CD4-positive, alpha-beta T cell treated with Interferon alpha-2 for 1 hour (primary cell): ENCODE measurements at places on chromosomes 16 and 17.

- DNase-seq: no peak
These were observed 3.4 kb upstream of the DPEP1 start for GRCh38 chr16:89610108-89610453.

GRCh38 chr17:61753696-61754095, 109.6 kb downstream of the BRIP1 start:
- DNase-seq: no peak

GRCh38 chr16:27242398-27242797, 26.2 kb downstream of the NSMCE1 start:
- no peak for DNase-seq

DNA sequence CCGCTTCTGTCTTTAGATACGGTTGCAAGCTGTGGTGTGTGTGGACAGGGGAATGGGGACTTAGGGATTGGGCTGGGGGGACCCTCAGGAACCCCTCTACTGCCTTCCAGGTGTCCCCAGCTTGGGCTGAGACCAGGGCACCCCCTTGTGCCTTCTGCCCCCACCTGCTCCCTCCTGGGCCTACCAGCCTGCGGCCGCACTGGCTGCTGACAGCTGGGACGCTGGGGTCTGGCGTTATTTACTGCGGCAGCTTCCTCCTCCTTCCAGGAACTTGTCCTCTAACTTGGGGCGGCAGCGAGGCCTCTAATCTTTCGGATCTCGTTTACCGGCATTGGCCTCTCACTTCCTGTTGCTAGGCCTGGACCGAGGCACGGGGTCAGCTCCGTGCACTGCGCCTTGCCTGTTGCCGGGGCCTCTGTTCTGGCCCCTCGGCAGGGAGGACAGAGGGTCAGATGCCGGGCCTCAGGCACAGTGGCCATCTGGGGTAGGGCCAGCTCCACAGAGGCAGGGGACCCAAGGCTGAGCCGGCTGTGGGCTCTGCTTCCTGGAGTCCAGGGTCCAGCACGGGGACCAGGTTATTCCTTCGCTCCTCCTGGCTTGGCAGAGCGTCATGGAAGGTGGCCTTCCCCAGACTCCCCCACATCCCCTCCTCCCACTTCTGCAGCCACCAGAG, 31.8 kb downstream of the TMEM235 start:
- peak; percentile 39 for DNase-seq

GRCh38 chr16:55016515-55016914, 85.8 kb downstream of the IRX5 start:
- DNase-seq: no peak

GRCh38 chr17:4098521-4099209, 44.2 kb downstream of the ZZEF1 start:
- no peak for DNase-seq

DNA sequence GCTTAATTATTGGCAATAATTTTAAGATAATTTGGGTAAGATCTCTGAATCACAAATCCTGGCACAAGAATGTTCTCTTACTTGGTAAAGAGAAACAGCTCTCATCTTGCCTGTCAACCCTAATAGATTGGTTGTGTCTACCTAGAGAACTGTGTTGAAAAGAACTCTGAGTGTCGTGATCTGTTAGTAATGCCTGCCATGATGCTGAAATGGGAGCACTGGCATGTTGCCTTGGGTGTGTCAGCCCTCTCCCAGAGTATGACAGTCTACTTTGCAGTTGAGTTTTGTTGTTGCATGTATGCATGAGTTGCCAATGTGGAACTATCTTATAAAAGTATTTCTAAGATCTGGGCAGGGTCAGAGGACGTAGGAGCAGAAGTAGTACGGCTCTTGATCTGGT, 221.4 kb downstream of the MAF start:
- no peak for DNase-seq

DNA sequence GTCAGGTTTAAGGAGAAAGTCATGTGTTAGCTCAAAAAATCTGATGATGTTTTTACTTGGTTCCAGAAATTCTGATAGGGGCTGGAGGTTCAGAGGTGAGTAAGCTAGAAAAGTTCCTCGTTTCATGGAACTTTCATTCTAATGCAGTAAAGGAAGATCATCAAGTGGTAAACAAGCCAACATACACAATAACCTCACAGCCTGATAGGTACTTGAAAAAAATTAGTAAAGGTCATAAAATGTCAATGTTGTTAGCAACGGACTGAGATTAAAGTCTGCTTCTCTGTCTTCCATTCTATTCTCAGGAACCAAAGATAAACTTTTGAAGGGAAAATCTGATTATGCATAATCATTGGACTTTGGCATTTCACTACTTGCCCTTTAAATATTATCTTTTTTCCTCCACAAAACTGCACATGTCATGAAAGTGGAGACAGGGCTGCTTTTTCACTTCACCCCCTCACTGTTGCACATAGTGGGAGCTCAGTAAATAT, 165.4 kb upstream of the MAF start:
- no peak for DNase-seq

DNA sequence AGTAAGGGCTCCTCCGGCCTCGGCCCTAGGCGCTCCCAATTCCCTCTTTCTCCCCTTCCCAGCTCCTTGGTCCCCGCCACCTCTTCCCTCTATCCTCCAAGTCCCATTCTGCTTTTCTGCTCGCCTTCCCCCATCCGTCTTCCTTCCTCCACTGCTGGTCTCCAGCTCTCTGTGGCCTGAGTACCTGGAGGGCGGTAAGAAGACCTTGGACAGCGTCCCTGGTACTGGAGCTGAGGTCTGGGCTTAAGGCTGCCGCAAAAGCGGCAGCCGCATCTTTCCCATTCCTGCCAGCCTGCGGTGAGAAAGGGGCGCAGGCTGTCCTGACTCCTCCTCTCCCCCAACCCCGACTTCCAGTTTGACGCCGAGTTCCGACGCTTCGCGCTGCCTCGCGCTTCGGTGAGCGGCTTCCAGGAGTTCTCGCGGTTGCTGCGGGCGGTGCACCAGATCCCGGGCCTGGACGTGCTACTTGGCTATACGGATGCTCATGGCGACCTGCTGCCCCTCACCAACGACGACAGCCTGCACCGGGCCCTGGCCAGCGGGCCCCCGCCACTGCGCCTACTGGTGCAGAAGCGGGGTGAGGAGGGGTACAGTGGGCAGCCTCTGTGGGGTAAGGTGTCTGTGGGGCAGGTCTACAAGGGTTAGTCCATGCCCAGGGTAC, 471 bp downstream of the PARD6A start:
- DNase-seq: no peak

DNA sequence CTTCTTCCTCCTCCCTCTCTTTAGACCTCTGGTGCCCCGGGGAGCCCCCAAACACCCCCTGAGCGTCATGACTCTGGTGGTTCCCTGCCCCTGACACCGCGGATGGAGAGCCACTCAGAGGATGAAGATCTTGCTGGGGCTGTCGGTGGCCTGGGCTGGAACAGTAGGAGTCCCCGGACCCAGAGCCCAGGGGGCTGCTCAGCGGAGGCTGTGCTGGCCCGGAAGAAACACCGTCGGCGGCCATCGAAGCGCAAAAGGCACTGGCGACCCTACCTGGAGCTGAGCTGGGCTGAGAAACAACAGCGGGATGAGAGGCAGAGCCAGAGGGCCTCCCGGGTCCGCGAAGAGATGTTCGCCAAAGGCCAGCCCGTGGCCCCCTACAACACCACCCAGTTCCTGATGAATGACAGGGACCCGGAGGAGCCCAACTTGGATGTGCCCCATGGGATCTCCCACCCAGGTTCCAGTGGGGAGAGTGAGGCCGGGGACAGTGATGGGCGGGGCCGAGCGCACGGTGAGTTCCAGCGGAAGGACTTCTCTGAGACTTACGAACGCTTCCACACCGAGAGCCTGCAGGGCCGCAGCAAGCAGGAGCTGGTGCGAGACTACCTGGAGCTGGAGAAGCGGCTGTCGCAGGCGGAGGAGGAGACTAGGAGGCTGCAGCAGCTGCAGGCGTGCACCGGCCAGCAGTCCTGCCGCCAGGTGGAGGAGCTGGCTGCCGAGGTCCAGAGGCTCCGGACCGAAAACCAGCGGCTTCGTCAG, 7.5 kb downstream of the HEXIM2 start:
- DNase-seq: no peak

DNA sequence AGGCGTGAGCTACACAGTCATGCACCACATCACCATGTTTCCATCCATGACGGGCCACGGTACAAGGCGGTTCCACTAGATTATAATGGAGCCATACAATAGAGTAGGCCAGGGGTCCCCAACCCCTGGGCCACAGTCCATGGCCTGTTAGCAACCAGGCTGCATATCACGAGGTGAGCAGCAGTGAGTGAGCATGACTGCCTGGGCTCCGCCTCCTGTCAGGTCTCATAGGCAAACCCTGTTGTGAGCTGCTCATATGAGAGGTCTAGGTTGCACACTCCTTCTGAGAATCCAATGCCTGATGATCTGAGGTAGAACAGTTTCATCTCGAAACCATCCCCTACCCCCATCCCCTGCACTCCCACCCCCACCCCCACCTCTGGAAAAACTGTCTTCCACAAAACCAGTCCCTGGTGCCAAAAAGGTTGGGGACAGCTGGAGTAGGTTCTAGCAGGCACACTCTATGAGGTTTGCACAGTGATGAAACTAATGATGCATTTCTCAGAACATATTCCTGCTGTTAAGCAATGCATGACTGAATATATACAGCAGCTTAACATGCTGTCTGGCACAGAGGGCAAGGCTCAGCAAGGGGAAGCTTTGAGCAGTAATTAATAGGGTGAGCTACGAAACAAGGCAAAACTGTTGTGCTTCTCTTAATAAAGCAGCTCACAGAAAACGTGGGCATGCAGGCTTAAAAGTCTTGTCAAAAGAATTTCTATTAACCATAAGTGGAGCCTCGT, 108.0 kb downstream of the VPS53 start:
- DNase-seq: no peak

DNA sequence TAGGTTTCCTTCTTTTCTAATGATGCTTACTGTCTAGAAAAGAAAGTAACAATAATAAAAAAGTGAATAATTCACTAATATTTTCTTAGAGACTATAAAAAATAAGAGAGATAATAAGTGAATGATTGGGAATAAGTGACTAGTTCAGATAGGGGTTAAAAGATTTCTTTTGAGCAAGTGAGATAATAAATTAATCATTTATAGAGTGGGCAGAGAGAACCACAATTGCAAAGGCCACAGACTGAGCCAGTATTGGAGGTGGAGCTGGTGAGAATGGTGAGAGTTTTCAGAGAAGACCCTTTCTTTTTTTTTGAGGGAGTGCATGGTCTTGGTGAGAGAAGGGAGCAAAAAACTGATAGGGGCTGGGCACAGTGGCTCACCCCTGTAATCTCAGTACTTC, 159.1 kb upstream of the SALL1 start:
- no peak for DNase-seq

- DNase-seq: no peak
These were observed 306.0 kb upstream of the RBFOX1 start for GRCh38 chr16:7026639-7027038.

DNA sequence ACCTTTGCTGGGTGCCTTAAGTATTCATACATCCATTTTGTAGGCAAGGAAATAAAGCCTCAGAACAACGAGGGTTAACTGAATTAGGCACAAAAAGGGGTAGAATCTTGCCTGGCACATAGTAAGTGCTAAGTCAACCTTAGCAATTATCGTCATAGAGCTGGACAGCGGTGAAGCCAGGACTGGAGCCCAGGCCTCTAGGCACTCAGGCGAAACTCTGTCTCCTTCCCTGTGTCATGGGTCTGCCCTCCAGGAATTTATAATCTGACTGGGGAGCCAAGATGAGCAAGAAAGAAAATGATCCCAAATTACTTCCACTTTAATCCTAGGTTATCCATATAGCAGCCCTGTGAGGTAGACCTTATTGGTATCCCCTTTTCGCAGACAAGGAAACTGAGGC, 61.4 kb downstream of the KATNIP start:
- no peak for DNase-seq

DNA sequence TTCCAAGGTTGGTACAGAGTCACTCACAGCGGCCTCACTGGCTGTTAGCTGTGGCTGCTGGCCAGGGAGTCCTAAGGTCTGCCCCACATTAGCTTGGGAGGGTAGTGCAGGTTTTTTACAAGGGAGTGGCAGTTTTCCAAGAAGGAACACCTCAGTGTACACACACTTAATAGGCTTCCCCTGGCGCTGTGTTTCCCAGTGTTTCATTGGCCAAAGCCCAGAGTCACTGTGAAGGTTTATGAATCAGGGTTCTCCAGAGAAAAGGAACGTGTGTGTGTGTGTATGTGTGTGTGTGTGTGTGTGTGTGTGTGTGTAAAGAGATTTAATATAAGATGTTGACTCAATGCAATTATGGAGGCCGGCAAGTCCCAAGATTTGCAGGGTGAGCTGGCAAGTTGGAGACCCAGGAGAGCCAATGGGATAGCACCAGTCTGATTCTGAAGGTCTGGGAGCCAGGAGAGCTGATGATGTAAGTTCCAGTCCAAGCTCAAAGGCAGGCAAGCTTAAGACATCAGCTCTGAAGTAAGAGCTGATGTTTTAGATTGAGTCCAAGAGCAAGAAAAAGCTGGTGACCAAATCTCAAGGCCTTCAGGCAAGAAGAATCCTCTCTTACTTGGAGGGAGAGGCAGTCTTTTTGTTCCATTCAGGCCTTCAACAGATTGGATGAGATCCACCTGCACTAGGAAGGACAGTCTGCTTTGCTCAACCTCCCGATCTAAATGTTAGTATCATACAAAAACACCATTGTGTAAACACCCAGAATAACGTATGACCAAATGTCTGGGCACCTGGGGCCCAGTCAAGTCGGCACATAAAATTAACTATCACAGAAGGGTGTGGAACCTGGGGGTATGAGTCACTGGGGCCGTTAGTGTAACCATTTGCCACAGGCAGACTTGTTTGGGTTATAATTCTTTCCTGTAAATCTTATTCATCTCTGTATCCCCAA, 206.8 kb downstream of the PRKCA start:
- DNase-seq: no peak

- DNase-seq: peak; percentile 94
These were observed 34.3 kb downstream of the STAT5A start for GRCh38 chr17:42322382-42323267.

DNA sequence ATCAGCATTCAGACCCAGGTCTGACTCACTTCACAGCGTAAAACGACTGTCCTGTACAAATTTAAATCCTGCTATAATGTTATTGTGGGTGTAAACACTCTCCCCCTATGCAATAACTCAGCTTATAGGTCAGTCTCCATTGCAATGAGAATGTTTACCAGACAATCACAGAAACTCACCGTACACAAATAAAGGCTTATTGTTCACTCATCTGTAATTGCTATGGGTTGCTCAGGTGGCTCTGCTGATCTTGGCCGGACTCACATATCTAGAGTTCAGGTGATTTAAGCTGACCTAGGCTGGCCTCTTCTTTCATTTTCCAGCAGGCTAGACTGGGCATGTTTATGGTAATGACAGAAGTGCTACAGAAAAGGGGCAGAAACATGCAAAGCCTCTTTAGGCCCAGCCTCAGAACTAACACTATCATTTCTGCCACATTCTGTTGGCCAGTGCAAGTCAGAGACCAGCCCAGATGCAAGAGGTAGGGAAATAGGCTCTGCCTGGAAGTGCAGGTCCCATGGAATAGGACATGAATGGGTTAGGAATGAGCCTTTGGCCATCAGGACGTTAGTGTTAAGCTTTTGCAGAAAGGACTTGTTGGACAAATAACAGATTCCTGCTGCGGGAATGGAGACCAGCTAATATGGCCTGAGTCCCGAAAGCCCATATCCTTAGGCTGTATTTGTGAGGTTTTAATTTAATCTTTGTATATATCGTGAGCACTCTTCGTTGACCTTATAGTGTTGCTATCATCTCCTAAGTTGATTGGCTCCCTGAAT, 44.0 kb downstream of the HLF start:
- no peak for DNase-seq
